ENCODE measurements at places on chromosomes 1 and 21.

- DNase-seq, result peak; percentile 10
Observed at GRCh38 chr1:77134359-77134758, 84.9 kb downstream of the PIGK start.

- DNase-seq, result no peak
Observed at GRCh38 chr1:203867802-203868201, 6.4 kb downstream of the SNRPE start.

DNA sequence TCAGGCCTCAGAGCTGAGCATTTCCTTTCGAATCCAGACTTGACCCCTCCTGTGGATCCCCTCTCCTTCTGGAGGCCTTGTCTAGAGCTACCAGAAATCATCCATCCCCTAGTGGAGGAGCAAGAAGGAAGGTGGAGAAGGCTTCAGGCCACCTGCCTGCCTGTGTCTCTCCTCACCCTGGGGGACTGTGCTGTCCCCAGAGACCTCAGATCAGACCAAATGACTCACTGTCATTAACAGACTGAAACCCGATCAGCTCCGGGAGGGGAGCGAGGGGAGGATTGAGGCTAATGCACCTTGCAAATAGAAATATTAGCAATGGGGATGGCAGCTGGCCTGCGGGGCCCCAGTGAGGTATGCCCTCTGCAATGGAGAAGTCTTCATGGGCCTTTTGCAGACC, 2.1 kb downstream of the MYBPH start:
- no peak for DNase-seq

GRCh38 chr1:226898246-226898645, 27.8 kb downstream of the PSEN2 start:
- DNase-seq, result no peak

- DNase-seq, result no peak
Observed at GRCh38 chr1:21517660-21518480, 8.6 kb downstream of the ALPL start.

DNA sequence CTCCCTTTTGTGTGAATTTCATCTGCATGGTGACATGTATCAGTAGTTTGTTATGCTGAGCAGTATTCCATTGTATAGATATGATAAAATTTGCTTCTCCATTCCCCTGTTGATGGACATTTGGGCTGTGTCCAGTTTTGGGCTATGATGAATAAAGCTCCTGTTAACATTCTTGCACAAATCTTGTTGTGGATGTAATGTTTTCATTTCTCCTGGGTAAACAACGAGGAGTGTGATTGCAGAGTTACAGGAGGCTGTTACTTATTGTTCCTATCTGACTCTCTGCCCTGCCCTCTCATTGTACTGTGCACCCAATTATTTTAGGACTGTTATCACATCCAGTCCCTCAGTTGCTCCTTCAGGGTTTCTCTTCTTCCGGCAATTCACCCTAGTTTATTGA, 24.2 kb downstream of the MAPKAPK2 start:
- DNase-seq, result no peak

DNA sequence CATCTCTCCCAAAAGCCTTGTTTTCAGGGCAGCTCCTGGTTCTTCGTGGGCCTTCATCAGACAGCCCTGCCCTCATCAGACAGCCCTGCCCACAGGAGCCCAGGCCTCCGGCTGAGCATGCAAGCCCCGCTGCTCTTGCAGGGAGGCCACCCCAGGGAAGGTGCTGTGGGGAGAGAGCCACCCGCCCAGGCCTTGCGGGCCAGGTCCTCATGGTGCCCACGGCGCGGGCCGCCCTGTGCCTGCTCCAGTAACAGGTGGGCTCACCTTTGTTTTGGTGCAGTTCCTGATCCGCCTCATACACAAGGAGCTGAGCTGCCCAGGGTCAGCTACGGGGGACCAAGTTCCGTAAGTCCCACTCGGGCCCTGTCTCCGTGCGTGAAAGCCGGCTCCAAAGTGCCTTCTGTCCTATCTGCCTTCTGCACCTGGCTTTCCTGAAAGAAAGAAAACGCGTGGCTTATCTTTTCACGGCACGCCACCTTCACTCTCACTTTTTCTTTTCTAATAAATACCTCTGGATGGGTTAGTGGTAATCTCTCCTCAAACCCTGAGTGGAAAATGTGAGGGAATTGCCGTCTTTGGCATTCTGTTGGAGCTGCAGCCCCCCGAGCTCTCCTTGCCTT, 65.9 kb downstream of the SLC37A1 start:
- DNase-seq, result no peak
